ENCODE measurements at places on chromosomes 16 and 17.
A peak's percentile ranks its signal among the peaks of the same experiment; 100 is the strongest.

DNA sequence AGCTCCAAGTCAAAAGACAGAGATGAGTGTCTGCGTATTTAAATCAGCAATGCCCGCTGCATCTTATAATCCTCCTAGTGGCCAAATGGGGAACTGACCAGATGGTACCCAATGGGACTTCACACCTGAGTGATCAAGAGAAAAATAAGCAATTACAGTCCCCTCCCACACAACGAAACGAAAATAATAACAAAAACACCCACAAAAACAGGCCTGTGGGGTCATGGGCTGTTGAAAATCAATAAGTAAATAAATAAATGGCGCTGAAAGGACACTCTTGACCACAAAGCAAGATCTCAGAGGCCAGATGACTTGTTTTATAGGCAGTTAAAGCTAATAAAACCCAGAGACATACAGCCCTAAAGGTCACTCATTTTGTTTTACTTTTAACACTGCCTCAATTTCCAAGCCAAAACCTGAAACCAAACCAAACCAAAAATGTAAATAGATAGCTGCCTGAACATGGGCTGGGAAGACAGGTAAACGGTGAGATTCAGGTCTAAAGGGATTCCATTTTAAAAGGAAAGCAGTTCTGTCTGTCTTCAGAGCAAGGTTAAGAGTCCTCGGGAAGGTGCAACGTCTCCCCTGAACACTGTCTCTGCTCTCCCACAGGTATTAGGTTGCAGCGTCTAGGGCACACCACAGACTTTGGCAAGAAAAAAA lies 1.3 kb downstream of the ZNF821 start:
- peak; percentile 82 for DNase-seq

GRCh38 chr17:70086516-70086915 lies 11.5 kb downstream of the KCNJ16 start:
- no peak for DNase-seq

- DNase-seq = no peak
Observed at GRCh38 chr16:15785386-15786059, 71.3 kb downstream of the MYH11 start.

GRCh38 chr16:58889516-58889915 lies 155.4 kb upstream of the GOT2 start:
- no peak for DNase-seq

- no peak for DNase-seq
Observed at GRCh38 chr16:68660359-68660795, 15.3 kb downstream of the CDH3 start.

- DNase-seq = no peak
Observed at GRCh38 chr17:66185862-66186261, 6.1 kb downstream of the CEP112 start.

GRCh38 chr17:58344047-58344790 lies 7.8 kb downstream of the SUPT4H1 start:
- peak; percentile 89 for DNase-seq

GRCh38 chr17:36616061-36617029 lies 15.0 kb downstream of the MRM1 start:
- no peak for DNase-seq

DNA sequence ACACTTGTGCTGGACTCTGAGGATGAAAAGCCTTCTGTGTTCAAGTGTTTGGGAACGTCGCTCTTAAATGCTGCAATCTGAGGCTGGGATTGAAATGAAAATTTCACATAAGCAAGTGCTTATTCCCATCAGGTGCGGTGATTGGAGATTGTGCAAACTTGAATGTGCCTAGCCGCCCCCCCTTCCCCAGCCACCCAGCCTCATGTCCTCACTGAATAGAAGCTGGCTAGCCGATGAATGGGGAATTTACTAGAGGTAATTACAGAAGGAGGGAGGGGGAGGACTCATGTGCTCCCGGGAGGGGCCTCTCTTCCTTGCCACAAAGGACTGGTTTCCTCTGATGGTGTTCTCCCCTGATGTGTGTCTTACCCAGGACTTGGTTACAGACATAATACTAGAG lies 544.8 kb upstream of the EEF2KMT start:
- DNase-seq = no peak

DNA sequence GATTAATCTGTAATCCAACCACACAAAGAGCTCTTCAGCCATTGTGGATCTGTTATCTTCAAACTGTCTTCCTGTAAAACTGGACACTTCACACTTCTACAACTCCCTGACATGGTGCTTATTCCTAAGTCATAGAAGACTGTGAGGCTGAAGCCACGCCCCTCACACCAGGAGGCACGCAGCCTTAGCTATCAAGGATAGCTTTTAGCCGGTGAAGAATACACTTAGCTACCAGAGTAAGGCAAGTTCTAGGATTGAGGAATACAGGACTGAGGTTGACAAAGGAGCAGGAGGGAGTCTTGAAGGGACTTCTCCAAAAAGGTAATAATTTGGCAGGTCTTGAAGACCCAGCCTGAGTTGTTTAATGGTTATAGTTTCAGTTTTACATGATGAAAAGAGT lies 79.8 kb upstream of the GAS7 start:
- DNase-seq = no peak

- DNase-seq = no peak
Observed at GRCh38 chr16:2295056-2295798, 27.3 kb upstream of the RNPS1 start.

- no peak for DNase-seq
Observed at GRCh38 chr16:35562471-35562870, 2103.1 kb downstream of the TP53TG3F start.

DNA sequence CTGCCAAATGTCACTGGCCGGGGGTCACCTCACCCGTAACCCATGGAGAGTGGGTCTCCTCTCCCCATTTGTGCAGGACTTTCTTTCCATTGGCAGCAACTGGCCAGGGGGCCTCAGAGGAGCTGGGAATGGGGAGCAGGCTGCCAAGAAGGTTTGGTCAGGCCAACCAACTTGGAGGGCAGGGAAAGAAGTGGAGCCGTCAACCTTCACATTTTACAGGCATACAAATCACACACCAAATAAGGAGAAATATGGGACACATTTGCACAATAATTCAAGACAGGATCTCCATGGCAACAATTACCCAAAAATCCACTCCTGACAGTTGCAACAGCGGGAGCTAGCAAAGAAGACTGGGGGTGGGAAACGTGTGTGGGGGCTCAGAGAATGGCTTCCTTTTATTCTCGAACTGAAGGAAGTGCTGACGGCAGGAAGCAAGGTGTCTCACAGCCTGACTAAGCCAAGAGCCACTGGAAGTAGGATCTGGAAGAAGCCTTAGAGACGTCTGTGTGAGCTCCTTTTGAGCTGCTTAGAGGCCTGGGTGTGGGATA lies 20.9 kb downstream of the RPRML start:
- no peak for DNase-seq

- DNase-seq = no peak
Observed at GRCh38 chr17:27503611-27504010, 47.4 kb downstream of the KSR1 start.

GRCh38 chr17:14902297-14902696 lies 362.8 kb downstream of the PMP22 start:
- DNase-seq = no peak

DNA sequence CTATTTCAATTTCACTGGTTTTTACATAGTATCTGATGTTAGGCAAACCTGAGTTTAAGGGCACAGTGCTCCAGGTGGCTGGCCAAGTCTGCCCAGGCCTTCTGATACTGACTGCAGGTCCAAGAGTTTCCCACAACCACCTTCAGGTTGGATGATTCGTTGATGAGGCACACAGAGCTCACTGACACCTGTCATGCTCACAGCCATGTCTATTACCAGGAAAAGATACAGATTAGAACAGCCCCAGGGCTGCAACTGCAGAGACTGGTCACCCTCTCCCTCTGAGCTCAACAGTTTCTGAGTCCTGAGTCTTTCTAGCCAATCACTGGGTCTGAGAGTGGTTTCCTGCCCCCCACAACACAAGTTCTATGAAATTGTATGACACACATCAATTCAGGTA lies 37.2 kb downstream of the MEAK7 start:
- DNase-seq = no peak

- no peak for DNase-seq
Observed at GRCh38 chr16:49659356-49659755, 196.6 kb downstream of the ZNF423 start.

GRCh38 chr16:50372611-50373344 lies 4.0 kb upstream of the BRD7 start:
- DNase-seq = no peak

GRCh38 chr16:77584205-77584859 lies 138.0 kb upstream of the NUDT7 start:
- DNase-seq = peak; percentile 38

GRCh38 chr16:4682616-4683254 lies 10.6 kb upstream of the NUDT16L1 start:
- peak; percentile 62 for DNase-seq

GRCh38 chr16:81778861-81779535 lies at the start of gene PLCG2:
TSS of gene PLCG2 (plus strand) at chr16:81779291. CDS start at chr16:81785990, 6,699 bp downstream.
- DNase-seq = peak; percentile 79

GRCh38 chr17:34858591-34859565 lies 102.4 kb downstream of the CCT6B start:
- DNase-seq = peak; percentile 16

DNA sequence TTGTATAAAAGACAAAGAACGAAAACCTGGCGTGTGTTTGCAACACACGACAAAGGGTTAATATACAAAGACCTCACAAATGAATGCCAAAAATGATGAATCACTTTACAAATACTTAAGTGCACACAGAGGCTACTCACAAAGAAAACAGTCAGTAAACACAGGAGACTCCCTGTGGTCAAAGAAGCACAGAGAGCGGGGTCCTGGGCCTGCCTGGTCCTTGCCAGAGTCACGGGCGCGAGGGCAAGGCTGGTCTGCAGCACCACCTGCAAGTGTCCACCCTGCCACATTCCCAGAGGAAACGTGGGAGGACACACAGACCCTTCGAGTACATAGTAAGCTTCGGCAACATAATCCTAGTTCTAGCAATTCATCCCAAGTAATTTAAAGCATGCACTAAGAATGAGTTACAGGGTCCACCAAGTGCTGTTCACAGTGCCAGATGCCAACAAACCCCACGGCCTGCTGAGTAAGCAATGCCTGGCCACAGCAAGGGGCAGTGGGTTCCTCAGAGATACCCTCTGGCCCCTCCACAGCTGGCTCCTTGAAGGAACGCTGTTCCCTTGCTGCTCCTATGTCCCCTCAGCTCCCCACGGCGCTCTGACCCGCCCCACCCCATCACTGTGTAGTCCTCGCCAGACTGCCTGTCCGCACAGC lies 24.6 kb upstream of the FAAP100 start:
- no peak for DNase-seq

DNA sequence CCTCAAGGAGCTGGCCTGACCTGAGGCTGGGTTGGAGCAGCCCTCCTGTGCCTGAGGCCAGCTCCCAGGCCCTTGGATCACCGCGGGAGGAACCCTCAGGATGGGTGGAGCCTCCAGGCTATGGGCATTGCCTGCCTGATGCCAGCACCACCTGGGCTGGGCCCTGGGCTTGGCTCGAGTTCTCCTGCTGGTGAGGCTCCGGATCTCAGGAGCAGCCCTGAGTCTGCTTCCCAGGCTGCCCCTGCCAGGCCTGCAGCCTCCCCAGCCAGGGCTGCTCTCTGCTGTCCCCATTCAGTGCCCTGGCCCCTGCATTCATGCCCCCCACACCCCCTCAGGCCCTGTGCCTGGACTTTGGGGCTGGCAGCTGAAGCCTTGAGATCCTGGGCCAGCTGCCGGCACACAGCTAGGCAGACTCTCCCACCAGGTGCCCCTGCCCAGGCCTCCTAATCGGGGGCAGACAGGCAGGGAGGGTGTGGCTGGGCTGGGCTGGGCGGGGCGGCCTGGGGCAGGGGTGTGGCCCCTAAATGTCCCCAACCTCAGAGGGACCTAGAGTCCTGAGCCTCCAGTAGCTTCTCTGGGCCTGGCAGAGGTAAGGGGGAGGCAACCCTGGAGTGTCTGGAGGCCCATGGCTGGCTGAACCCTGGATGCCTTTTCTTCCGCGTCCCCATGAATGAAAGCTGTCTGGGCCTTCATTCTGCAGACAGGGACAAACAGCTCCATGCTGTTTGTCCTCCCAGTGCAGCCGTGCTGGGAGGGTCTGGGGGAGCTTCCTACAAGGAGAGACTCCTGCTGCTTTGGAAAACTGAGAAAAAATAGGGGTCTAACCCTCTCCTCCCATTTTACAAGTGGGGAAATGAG lies 1.1 kb upstream of the PIGQ start:
- no peak for DNase-seq

- no peak for DNase-seq
Observed at GRCh38 chr16:14071576-14072271, 605 bp downstream of the MRTFB start.

DNA sequence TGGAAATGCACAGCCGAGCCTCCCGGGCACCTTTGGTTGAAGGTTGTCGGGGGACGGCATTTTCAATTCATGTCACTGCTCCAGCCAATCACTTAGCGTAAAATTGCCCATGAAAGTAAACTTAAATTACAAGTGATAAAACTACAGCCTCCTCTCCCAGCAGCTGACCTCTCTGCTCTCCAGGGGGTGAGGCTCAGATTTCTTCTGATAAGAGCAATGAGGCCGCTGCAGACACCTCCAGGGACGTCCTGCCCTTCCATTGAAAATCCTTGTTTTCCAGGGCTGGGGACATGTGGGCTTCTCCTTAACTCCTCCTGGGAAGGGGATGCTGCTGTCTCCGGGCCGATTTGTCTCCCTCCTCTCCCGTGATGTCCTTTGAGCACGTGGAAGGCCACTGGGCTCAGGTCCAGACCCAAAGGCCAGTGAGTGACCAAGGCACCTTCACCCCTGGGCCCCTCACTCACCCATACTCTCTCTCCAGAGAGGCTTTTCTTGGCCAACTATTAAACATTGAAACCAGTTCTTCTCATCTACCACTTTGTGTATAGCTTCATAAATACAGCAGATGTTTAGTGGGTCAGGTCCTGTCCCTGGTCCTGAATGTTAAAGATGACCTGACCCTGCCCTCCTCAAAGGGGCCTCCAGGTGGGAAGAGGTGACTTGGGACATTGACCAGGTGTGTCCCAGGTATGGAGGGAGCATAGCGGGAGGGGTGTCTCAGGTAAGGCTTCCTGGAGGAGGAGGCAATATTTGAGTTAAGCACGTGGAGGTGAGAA lies 52.3 kb downstream of the MGAT5B start:
- DNase-seq = no peak

DNA sequence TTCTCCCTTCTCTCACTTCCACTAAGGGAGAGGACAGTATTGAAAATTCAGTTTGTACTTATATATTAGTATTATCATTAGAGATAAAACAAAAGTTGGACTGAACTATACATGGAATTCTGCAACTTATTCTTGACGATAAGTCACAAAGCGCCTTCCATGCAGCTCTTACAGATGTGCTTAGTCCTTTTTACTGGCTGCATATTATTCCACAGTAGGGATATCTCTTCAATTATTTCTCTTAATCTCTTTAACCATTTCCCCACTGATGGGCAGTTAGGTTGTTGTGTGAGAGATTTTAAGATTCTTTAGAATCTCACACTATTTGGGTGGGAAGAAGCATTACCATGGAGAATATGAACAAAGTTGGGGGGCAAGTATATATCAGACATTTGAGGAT lies 32.0 kb downstream of the PMFBP1 start:
- DNase-seq = no peak

GRCh38 chr17:67679721-67680120 lies 38.0 kb upstream of the NOL11 start:
- DNase-seq = no peak

DNA sequence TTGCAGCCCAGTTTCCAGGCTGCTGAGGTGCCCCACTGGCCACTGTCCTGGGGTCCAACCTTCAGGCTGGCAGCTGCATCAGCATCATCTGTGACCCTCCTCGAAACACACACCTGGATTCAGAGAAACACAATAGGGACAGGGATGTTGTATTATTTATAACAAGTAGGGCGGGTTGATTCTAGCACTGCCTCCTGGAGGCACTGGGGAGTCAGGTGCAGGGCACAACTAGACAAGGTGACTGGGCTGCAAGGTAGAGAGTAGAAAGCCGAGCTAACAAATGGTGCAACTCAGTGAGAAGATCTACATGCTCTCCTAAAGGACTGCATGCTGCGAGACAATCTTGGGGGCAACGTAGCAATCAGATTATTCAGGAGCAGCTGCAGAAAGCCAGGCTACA lies 317.3 kb downstream of the SLC39A11 start:
- DNase-seq = no peak
